ENCODE measurements at places on chromosomes 7 and 10.

GRCh38 chr7:147089051-147089461 is 972.5 kb downstream of the CNTNAP2 start:
- DNase-seq, result no peak

DNA sequence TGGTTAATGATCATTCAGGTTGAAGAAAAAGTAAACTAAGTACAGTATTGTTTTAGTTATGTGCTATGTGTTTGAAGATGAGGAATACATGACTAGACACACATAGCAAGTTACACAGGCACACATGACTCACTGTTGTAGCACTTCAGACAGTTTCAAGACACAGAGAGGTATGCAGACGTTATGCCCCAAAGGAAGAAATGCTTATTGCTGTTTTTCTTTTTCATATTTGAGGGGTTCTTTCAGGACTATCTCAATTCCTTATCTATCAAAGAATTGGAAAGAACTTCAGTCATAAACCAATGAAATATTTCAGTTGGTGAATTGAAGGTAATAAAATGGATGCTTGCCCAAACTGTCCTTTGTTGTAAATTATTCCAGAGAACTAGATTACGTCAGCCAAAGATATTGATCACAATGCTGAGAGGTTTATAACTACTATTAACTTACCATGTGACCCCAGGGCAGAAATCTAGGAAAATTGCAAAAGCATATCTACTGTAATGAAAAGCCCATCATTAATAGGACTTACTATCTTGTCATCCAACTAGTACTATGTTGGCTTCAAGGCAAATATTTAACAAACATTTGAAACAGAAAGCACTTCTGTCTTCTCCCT is 61.2 kb upstream of the CAPZA2 start:
- peak; percentile 87 for DNase-seq

DNA sequence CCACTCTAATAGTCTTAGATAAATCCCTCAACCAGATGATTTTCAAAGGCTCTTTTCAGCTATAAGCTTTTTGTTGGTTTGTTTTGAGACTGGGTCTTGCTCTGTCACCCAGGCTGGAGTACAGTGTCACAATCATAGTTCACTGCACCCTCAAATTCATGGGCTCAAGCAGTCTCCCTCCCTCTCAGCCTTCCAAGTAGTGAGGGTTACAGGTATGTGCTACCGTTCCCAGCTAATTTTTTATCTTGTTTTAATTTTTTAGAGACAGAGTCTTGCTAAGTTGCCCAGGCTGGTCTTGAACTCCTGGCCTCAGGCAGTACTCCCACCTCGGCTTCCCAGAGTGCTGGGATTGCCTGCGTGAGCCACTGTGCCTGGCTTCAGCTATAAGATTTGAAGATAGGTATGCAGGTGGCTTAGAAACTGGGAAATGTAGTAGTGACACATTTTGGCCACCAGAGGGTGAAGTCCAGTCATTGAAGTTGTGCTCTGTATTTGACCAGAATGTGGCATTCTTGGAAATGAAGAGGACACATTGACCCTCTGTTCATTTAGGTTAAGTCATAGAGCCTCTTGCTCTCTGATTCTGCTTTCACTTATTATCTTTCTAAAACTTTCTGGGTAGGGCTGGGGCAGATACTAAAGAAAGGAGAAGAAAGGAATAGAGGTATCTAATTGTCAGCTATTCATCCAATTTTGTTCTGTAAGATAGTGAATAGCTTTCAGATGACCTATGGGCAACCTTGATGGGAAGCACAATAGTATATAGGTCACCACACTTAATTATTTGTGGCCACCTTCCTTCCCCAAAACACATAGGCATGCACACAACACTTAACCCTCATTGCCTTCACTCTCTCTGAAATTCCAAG is 36.0 kb downstream of the R3HCC1L start:
- peak; percentile 57 for DNase-seq

DNA sequence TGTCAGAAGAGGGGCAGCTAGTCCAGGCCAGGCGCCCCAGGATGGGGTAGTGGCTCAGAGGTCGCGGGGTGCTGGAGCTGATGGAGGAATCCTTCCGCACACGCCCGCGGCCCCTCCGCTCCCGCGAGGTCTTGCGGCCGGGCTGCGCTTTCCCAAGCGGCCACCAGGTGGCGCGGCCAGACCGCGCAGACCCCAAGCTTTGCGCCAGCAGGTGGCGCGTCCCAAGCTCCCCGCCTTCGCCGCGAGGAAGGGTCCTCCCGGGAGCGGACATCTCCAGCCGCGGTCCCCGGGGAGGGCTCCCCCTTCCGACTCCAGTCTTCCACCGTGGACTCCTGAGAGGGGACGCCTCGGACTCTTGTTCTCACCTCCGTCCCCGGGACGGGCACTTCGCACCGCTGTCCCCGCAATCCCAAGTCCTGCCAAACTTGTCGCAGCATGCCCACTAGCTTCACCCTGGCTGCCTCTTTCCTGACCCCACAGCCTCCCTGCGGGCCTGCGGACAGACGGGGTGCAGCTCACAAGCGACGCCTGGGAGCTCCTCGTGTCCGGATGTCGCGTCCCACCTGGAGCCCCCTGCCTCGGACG is 19.4 kb downstream of the KCNK18 start:
- peak; percentile 73 for DNase-seq

GRCh38 chr7:156147756-156148504 is 335.7 kb upstream of the SHH start:
- no peak for DNase-seq

GRCh38 chr7:116630357-116630756 is 41.6 kb upstream of the MET start:
- DNase-seq, result no peak

- no peak for DNase-seq
Observed at GRCh38 chr7:33395340-33395739, 266.0 kb downstream of the BBS9 start.

DNA sequence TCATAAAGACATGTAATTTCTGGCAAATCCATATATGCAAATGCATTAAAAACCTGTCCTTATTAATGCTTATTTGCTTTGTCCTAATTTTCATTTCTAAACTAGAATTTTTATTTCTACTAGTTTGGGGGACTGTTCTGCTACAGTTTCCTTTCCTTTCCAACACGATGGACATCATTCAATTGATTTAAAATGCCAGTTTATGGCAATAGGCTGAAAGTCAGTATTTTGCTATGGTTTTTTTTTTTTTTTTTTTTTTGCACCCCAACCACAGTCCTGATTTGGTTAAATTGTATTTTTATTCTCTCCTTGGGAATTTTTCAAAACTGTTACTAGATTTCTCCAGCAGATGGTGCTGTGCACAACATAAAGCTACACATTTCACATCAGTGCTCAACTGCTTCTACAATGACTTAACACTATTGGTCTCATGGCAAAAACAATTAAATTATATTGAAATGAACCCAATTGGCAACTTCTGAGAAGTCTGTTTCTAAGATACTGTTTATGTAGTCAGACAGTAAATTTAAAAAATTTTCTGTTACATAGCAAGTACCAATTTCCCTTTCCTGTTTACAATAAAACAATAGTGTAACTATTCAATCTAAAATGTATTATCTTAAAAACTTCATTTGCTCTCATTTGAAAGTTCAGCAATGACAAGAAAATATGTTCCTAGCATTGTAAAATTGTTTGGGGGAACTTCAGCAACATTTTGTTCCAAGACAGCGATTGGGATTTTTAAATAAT is 193.8 kb upstream of the CCDC6 start:
- peak; percentile 61 for DNase-seq

GRCh38 chr10:58175990-58176900 is 91.4 kb downstream of the IPMK start:
- DNase-seq, result peak; percentile 22

- DNase-seq, result no peak
Observed at GRCh38 chr10:92787557-92788152, 60.7 kb upstream of the EXOC6 start.

DNA sequence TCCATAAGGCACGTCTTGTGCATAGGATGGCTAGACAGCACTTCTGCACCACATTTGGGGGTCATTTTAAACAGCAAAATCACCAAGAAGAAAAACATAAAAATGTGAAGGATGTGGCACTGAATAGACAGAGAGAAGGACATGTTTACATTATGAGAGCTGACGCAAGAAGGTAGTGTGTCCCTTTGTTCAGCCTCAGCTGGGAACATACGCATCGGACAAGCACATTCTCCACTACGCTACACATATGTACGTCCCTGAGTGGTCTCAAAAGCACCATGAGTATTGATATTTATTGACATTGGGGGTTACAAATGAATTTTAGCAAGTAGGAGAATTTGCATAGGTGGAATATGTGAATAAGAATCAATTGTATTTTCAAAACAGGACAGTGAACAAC is 20.2 kb downstream of the DDC start:
- DNase-seq, result no peak

- DNase-seq, result peak; percentile 98
Observed at GRCh38 chr7:5549096-5549763, 125.6 kb upstream of the TNRC18 start.

DNA sequence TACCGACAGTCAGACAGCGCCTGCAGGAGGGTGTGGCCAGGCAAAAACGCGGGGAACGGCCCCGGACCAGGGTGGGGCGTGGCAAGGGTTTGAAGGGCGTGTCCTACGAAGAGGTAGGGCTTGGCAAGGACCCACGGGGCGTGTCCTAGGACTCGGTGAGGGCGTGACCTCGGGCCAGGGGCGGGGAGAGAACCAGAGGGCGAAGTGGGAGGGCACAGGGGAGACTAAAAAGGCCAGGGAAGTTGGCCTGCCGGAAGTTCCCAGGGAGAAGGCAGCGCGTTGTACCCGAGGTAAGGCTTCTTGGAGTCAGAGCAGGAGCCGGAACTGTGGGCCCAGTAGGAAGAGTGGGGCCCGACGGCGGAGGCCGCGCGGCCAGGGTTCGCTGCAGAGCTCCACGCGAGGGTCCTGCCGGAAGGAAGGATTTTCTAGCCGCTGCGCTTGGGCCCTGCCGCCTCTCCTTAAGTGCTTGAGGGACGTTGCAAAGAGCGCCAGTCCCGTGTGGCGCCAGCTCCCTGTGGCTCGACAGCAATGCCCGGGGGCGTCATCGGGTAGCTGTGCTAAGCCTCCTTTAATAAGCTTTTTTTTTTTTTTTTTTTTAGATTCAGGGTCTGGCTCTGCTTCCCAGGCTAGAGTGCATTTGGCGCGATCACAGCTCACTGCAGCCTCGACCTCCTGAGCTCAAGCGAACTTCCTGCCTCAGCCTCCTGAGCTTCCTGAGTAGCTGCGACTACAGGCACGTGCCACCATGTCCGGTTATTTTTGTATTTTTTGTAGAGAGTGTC is at the start of gene PTER:
Gene PTER (plus strand): TSS at position 253 of the 782 bp plus-strand sequence. CDS start 47,375 bp downstream, outside the sequence.
- DNase-seq, result peak; percentile 97

DNA sequence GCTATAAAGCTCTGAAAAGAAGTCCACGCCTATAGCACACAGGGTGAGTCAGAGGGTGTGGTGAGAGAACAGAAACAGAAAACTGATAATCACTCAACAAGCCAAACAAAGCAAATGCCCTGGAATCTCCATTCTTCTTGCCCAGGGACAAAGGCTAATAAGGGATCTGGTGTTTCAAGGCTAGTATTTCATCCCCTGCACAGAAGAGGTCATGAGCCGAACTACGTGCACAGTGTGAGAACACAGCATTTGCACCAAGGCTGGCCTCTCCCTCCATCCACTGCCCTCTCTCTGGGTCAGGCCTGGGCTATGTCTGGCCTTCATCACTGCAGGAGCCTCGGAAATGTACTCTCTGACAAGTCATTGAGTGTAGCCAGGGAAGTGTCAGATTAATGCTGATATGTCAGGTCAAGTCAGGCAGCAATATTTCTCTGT is 42.7 kb downstream of the PRR15 start:
- peak; percentile 84 for DNase-seq

DNA sequence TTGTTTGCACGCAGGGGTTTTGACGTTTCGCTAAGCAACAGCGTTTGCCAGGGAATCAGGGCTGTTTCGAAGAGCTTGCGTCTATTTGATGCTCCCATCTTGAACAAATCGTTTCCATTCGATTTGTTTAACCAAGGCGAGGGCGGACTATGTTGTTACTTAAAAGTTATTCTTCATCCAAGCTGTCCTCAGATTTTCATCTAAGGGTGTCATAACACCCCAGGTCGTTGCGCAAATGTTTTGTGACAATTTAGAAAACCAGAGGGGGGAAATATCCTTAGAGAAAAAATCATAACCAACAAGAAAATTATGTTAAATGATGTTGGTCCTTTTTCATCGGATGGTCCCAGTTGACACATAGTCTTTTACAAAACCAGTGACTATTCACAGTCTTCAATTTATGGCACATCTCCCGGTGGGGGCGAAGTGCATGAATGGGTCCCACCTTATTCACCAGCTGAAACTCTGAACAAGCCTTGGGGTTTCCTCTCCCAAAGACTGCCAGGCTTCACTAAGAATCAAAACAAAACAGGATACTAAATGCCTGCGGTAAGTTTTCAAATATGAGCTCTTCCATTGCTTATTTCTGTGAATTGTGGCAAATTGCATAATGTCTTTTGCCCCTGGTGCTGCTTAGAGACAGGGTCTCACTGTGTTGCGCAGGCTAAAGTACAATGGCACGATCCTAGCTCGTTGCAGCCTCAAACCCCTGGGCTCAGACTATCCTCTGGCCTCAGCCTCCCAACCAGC is 109.9 kb downstream of the REEP3 start:
- no peak for DNase-seq

DNA sequence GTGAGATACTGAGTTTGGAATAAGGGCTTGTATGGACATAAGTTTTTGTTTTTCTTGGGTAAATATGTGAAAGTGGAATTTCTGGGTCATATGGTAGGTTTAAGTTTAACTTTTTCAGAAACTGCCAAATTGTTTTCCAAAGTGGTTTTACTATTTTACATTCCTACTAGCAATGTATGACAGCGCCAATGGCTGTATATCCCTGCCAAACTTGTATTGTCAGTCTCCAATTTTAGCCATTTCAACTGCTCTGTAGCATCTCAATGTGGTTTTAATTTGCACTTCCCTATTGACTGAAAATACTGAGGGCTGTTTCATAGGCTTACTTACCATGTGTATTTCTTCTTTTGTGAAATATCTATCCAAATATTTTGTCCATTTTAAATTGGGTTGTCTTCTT is 90.5 kb upstream of the ZNF32 start:
- DNase-seq, result no peak

DNA sequence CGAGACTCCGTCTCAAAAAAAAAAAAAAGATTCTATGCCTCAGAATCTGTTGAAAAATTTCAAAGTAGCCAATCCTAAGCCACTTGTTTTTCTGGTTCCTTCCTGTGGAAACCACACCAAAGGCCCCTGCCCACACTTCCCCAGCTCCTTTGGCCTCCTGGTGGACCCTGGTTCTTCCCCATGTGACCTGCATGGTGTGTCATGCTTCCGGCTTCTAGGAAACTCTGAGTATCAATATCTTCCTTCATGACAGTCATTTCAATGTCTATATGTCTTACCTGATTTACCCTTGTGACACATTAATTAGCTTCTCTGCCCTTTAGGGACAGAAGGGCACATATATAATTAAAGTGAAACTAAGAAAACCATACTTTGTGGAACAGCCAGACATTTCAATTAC is 80.4 kb upstream of the GRB10 start:
- DNase-seq, result no peak

GRCh38 chr10:43821103-43821502 is 172.4 kb upstream of the ZNF32 start:
- no peak for DNase-seq

Measured in ELR (cell line).